T1000 (cell line): ENCODE measurements at places on chromosomes 5 and 9.

DNA sequence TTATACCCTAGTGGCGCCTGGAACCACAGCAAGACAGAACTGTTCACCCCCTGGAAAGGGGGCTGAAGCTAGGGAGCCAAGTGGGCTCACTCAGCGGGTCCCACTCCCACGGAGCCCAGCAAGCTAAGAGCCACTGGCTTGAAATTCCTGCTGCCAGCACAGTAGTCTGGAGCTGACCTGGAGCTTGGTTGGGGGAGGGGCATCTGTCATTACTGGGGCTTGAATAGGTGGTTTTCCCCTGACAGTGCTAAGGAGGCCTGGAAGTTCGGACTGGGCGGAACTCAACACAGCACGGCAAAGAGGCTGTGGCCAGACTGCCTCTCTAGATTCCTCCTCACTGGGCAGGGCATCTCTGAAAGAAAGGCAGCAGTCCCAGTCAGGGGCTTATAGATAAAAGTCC, 19.5 kb downstream of the BTNL3 start:
- DNase-seq = no peak

DNA sequence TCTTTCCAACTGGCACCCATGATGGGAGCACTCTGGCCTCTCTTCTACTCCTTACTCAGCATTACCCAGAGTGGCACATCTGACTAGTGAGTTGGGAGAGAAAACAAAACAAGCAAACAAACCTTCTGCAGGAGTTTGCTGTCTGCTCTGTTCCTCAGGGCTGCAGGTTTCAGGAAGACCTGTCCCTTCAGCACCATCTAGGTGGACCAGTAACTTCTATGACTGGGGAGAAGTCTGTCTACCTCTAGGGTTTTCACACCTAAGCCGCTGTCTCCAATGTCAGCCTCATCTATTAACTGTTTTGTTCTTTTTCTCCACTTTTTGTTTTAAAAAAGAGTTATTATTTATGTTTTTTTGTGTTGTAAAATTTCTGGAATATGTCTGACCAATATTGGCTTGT, 58.7 kb downstream of the RAB3C start:
- DNase-seq = no peak

DNA sequence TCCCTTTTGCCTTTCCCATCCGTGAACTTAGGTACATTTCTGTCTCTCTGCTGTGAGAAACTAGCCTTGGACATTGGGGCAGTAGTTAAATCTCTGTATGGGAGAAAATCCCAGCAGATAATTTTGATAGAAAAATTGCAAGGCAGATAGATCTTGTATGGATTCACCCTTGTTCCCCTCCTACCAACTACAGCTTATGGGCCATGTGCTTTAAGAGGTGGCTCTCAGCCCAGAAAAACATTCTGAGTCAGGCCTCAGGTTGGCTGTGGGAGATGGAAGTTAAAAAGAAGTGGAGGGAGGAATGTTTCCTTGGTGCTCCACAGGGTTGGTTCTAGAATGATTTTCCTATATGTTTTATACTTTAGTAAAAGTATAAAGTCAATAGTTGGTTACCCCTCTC, 1.4 kb upstream of the KDM3B start:
- DNase-seq = peak; percentile 9

- DNase-seq = peak; percentile 51
Observed at GRCh38 chr5:39420482-39421145, 4.2 kb downstream of the DAB2 start.

DNA sequence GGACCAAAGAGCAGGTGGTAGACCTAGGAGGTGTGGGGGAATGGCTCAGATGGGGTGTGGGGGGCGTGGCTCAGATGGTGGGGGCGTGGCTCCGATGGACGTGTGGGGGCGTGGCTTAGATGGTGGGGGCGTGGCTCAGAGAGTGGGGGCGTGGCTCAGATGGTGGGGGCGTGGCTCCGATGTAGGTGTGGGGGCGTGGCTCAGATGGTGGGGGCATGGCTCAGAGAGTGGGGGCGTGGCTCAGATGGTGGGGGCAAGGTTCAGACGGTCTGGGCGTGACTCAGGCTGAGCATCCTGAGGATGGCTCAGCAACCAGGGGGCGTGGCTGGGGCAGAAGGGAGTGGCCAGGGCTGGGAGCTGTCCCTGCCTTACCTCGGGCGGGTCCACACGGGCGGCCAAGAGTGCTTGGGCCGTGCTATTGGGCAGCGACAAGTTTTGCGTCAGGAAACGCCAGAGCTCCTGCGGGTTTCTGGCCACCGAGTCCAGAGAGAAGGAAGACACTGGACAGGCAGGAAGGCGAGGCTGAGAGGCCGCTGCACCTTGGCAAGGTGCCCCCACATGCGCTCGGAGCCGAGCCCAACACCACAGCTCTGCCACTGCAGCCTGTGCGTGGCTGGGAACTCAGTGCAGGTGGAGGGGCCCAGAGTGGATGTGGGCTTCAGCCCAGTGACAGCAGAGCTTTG, 5.9 kb downstream of the ABCA2 start:
- DNase-seq = peak; percentile 79

- DNase-seq = no peak
Observed at GRCh38 chr5:127876384-127876783, 173.2 kb downstream of the CCDC192 start.

GRCh38 chr5:137828180-137828579, 39.5 kb upstream of the MYOT start:
- DNase-seq = no peak

GRCh38 chr5:77743181-77743580, 33.0 kb downstream of the TBCA start:
- no peak for DNase-seq

GRCh38 chr5:35854248-35854647, 2.4 kb upstream of the IL7R start:
- DNase-seq = no peak

DNA sequence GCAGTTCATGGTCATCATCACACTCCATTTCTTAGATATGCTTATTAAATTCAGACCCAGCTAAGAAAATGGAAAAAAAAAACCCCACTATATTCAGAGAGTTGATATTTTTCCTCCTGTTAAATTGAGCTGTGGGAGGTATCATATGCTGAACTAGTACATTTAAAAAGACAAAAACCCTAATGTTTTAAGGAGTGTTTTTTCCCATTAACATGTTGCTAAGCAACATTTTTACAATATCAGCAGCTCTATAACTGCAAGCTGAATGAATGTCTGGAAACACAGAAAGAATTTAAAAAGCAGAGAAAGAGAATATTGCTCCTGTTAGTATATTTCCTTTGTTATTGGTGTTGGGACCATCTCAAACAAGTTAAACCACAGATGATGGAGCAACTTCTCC, 265.8 kb upstream of the GRIA1 start:
- DNase-seq = no peak

DNA sequence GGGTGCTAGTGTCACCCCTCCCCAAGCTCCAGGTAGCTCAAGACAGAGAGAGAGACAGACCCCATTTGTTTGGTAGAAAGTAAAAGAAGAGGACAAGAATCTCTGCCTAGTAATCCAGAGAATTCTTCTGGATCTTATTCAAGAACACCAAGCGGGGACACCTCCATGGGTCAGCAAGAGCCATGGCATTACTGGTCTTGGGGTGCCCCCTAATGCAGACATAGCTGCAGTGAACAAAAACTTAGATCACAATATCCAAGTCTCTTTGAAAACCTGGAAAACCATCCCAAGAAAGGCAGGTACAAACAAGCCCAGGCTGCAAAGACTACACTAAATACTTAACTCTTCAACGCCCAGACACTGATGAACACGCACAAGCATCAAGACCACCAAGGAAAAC, 29.9 kb upstream of the PDE4D start:
- DNase-seq = no peak

DNA sequence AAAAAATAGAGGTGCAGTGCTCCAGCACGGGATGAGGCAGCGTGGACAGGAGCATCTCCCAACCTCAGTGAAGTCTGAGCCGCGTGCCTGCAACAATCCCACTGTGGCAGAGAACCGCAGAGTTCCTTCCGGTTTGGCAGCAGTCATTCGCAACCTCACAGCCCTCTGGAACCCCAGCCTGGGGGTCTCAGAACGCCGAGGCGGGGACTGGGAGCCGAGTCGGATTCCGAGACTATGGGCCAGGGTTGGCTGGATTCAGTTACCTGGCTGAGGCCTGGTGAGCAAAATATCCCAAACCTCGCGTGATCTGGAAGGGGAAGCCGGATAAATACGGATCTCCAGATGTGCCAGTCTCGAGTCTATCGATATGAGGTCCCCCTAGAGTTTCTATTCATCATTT, 27.0 kb downstream of the CDKN2A start:
- no peak for DNase-seq

- no peak for DNase-seq
Observed at GRCh38 chr5:64149857-64150521, 15.7 kb upstream of the RNF180 start.
